ENCODE measurements at places on chromosomes 11 and 22. TPM values are rescaled to one million over a fixed set of nuclear protein-coding genes. Genes with fewer than 3 reads are reported as not detected.

GRCh38 chr11:128053981-128054931, 533.1 kb downstream of the ETS1 start:
- no peak for DNase-seq
- H3K36me3 ChIP-seq, result peaks cover 6% of the 10 kb centered on the region
- H3K27ac ChIP-seq, result peak overlapping the region; percentile 92
- peak overlapping the region; percentile 77 for H3K4me3 ChIP-seq

- no peak overlapping the region for H3K4me3 ChIP-seq
- DNase-seq, result no peak
- H3K36me3 ChIP-seq, result no peaks in the 10 kb centered on the region
- no peaks in the 10 kb centered on the region for H3K4me1 ChIP-seq
- H3K27me3 ChIP-seq, result peaks cover 6% of the 10 kb centered on the region
These were observed 70.4 kb downstream of the FBXO7 start for GRCh38 chr22:32544953-32545558.

- H3K4me1 ChIP-seq, result no peaks in the 10 kb centered on the region
- no peak for DNase-seq
- H3K27ac ChIP-seq, result no peak overlapping the region
- no peaks in the 10 kb centered on the region for H3K36me3 ChIP-seq
- no peak overlapping the region for H3K4me3 ChIP-seq
- H3K27me3 ChIP-seq, result peaks cover 2% of the 10 kb centered on the region
These were observed 107.5 kb downstream of the NXPE2 start for GRCh38 chr11:114785820-114786219.

DNA sequence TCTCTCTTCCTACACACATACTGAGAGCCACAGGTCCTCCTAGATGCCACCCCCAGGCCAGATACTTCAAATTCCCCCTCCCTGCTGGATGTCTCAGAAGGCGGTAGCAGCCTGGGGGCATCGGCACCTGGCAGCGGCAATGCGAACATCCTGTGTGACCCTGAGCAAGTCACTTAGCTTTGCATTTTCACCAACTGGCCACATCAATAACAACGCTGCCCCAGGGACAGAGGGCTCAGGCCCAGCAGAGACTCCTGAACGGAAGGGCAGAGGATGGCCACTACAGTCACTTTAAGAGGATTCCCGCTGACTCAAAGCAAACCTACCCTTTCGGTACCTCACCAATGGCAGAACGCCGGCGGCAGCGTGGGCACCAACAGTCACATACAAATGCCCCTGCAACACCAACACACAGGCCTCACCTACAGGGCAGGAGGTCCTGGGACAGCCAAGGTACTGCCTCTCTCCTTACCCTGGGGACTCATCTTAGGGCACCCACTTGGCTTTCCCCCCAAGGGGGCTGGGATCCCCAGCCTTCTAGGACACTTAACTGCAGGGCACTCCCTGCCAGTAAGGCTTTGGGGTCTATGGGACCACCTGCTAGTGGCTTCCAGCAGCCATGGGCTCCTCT, 1.6 kb downstream of the LMO1 start:
- H3K27me3 ChIP-seq, result peaks cover 56% of the 10 kb centered on the region
- H3K36me3 ChIP-seq, result no peaks in the 10 kb centered on the region
- H3K4me3 ChIP-seq, result no peak overlapping the region
- peaks cover 9% of the 10 kb centered on the region for H3K4me1 ChIP-seq
- H3K27ac ChIP-seq, result no peak overlapping the region

- peaks cover 3% of the 10 kb centered on the region for H3K27me3 ChIP-seq
- no peaks in the 10 kb centered on the region for H3K36me3 ChIP-seq
- no peaks in the 10 kb centered on the region for H3K4me1 ChIP-seq
- no peak for DNase-seq
These were observed 269.4 kb downstream of the TTC28 start for GRCh38 chr22:28410050-28410816.

DNA sequence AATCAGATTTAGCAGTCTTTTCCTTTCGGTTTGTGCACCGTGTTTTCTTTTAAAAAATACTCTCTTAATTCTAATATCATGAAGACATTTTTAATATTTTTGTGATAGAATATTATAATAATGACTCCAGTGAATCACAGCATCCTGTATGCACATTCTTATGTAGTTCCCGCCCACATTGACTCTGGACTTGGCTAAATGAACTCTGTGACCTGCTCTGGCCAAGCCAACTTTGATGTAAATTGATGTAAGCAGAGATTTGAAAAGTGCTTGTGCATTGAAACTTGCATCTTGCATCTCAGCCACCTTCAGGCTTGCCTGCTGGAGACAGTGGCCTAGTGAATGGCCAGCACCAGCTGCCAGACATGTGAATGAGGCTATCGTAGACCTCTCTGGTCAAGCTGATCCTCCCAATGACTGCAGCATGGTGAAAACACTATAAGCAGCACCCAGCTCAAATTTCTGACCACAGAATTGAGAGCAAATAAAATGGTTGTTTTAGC, 29.2 kb upstream of the PGM2L1 start:
- no peak for DNase-seq
- no peak overlapping the region for H3K27ac ChIP-seq
- H3K36me3 ChIP-seq, result no peaks in the 10 kb centered on the region

DNA sequence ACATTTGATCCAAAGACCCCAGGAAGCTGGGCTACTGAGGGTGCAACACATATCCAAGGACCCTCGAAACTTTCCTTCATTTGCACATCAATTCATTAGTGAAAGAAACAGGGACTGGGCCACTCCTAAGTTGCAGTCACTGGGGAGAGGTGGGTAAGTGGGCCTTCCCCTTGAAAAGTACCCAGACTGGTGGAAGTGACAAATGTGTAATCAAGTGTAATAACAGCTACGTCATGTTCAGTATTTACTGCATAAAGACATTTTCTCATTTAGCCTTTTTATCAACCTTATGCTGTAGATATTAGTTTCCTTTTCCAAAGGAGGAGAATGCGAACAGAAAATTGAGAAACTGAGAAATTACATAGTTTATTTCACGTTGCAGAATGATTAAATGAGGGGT, 101.9 kb upstream of the OLFML1 start:
- H3K4me3 ChIP-seq, result no peak overlapping the region
- H3K36me3 ChIP-seq, result no peaks in the 10 kb centered on the region
- DNase-seq, result no peak
- H3K27ac ChIP-seq, result no peak overlapping the region

GRCh38 chr11:69803604-69804218, 15.5 kb downstream of the FGF3 start:
- H3K27me3 ChIP-seq, result peaks cover 2% of the 10 kb centered on the region
- no peak for DNase-seq
- no peaks in the 10 kb centered on the region for H3K4me1 ChIP-seq
- no peak overlapping the region for H3K4me3 ChIP-seq
- no peaks in the 10 kb centered on the region for H3K36me3 ChIP-seq

DNA sequence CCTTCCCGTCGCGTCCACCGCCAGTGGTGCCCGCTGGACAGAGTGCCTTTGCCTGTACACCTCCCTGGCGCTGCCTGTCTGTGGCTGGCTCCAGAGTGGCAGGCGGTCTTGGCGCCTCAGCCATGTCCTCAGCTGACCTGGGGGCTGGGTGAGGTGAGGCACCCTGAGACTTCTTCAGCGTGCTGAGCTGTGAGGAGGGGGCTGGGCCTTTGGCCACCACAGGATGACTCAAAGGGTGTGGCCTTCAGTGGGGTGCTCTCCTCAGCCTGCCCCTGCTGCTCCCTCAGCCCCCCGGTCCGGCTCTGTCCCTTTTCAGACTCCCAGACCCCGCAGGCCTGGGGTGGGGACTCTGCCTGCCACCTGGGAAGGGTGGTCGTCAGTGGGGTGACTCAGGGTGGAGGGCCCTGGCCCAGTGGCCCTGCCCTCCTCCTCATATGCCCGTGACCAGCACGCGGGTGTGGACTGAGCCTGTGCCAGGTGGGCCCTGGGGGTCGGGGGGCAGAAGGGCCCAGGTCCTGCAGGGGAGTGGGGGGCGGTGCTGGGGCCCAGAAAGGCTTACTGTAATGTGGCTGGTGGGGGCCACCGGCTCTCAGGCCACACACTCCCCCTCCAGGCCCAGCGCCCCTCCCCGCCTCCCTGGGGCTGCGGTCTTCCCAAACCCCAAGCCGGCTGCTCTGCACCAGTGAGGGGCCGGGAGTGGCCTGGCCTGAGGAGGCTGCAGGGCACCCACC, 15.9 kb downstream of the CRELD2 start:
- H3K27ac ChIP-seq, result peak overlapping the region; percentile 52
- peak overlapping the region; percentile 59 for H3K4me3 ChIP-seq
- peak; percentile 57 for DNase-seq
- H3K4me1 ChIP-seq, result peaks cover 37% of the 10 kb centered on the region
- no peaks in the 10 kb centered on the region for H3K36me3 ChIP-seq
- H3K27me3 ChIP-seq, result no peaks in the 10 kb centered on the region

Gene MRGPRE
- not detected for total RNA-seq

Gene ZNF215
- 2.2 TPM for total RNA-seq

Gene MYBPC3
- total RNA-seq, result not detected
